Fibroblast of mammary gland (primary cell): ENCODE measurements at places on chromosomes 1 and 21.

GRCh38 chr1:12745126-12745991 lies 641 bp upstream of the CFAP107 start:
- no peak for DNase-seq

- peak; percentile 33 for DNase-seq
These were observed 32.3 kb downstream of the EEIG2 start for GRCh38 chr1:108592030-108592759.

DNA sequence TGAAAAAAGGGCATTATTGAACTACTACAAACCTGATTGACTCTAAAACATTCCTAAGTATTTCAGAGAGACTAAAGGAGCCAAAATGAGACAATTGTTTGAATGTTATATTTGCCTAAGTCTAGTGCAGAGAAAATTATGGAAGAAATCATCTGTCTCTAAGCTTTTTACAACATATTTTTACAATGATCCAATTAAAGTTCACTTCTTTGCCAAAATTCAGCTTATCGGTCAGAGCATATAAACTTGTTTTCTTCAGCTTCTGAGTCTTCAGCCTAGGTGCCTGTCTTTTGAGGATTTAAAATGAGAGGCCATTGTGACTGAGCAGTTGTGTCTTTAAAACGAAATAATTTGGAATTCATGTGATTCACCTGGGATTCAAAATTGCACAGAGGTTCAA lies 181.2 kb upstream of the SGIP1 start:
- DNase-seq, result no peak

DNA sequence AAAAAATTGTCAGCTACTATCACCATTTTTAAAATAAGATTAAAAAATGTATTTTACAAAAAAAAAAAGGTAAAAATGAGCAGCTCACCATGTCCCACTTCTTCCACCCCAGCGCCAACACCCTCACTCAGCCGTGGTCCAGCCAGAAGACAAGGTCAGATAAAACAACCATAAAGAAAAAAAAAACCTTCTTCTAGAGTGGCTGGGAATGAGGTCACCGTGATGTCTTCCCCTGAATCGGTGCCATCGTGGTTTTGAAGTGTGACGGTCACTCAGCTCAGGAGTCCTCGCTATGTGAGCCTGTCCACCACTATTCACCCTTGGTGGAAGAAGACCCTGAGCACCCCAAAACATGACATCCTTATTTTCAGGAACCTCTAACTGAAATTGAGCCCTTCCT lies 38.1 kb downstream of the B3GALT5 start:
- DNase-seq, result no peak

- no peak for DNase-seq
These were observed 120.6 kb downstream of the TNFSF18 start for GRCh38 chr1:172930142-172930541.

GRCh38 chr1:199129247-199129646 lies 490.4 kb downstream of the PTPRC start:
- DNase-seq, result peak; percentile 14

- no peak for DNase-seq
These were observed 96.1 kb upstream of the OLIG2 start for GRCh38 chr21:32929633-32930038.

GRCh38 chr1:1943834-1944570 lies 24.9 kb upstream of the TMEM52 start:
- DNase-seq, result no peak

- no peak for DNase-seq
These were observed 14.2 kb downstream of the TXNIP start for GRCh38 chr1:145982010-145982723.

DNA sequence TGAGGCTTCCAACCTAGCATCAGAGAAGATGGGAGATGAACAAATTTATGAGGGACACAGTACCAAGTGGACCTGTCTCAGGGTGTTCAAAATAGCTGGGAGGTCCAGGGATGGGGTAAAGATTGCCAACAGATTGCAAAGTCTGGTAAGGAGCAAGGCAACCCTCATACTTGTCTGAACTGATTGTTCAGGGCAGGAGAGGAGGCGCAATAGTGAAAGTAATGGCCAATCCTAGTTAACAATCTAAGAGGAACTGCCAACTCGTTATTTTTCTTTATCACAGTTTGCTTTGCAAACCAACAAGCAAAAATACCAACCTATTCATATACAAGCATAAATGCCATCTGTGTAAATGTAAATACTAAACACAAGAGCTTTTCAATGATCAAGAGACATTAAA lies 78.4 kb upstream of the S1PR1 start:
- DNase-seq, result no peak

DNA sequence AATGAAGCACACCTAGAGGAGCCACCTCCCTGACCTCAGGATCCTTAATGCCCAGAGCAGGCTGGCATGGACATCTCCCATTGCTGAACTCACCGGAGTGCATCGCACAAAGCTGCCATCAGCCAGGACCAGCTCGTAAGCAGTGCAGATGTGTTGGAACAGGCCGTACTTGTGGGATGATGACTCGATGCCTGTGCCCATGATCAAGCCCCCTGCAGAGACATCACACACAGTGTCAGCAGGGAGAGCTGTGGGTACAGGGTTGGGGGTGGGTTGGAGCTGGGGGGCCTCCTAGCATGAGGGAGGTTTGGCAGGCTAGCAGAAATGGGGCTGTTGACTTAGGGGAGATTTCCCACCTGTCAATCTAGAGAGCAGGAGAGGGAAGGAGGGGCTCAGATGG lies 12.0 kb downstream of the DHCR24 start:
- DNase-seq, result peak; percentile 54

- no peak for DNase-seq
These were observed 167.7 kb upstream of the USP24 start for GRCh38 chr1:55382806-55383305.

GRCh38 chr1:221625026-221625425 lies 116.9 kb downstream of the DUSP10 start:
- no peak for DNase-seq

GRCh38 chr1:164440232-164440631 lies 118.8 kb upstream of the PBX1 start:
- peak; percentile 24 for DNase-seq

DNA sequence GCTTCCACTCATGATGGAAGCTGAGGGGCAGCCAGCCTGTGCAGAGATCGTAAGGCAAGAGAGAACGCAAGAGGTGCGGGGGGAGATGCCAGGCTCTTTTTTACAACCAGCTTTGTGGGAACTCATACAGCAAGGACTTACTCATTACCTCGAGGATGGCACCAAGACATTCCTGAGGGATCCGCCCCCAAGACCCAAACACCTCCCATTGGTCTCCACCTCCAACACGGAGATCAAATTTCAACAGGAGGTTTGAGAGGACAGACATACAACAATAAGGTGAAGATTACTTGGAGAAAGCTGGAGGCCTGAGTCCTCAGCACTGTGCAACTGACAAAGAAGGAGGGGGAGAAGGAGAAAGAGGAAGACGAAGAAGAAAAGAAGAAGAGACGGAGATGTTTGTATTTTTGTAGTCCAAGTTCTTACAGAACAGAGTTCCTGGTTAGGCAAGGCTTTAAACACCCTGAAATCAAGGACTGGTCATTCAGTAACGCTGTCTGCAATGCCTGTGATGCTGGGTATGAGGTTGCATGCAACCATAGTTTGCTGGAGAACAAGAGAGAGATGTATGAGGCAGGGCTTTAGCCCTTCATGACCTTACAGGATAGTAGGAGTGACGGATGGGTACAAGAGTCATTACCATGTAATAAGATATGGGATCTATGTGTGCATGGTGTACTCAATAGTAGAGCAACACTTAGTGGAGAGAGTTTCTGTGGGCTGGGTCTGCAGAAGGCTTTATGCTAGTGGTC lies 19.7 kb upstream of the GALNT2 start:
- DNase-seq, result no peak

DNA sequence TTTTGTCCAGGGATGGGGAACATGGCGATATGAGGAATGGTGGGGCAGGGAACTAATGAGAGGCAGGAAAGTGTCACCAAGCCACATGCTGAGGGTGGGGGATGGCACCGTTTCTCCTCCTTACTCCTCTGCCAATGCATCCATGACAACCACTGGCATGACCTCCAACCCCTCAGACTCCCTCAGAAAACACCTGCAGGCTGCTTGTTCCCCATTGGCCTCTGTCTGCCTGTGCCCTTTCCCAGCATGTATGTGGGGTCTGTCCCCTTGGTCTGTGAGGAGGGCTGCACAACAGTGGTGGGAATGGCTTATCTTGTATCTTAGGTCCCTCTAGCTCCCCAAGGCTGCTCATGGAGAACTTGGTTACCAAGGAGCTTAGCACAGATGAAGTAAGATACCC lies 137.2 kb upstream of the NGF start:
- DNase-seq, result no peak

GRCh38 chr1:24640288-24640687 lies 2.8 kb upstream of the SRRM1 start:
- peak; percentile 40 for DNase-seq

DNA sequence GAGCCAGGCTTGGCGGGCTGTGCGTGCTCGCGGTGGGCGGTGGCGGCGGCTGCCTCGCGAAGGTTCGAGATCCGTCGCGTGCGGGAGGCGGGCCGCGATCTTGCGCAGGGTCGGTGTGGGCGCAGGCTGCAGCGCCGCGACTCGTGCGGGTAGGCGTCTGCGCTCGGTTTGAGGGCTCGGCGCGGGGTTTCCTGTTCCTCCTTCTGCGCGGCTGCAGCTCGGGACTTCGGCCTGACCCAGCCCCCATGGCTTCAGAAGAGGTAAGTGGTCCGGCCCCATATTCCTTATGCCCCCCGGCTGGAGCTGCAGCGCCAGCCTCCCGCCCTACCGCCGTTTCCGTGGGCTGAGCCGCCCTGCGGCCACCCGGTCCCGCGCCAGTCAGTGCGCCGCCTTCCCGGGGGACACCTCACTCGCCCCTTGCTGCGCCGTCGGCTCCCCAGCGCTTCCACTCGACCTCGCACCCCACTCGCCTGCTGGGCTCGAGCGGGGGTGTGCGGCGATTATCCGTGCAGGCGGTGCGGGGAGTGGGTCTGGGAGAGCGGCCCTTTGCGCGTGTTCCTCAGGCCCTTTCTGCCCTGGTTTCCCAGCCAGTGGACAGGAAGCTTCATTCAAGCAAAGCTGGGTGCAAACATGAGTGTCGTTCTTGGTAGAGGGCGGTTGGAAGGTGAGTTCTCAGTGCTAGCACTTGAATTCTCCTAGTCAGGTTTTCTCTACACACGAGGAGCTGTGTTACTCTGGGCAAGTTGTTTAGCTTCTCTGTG lies at the start of gene CACYBP:
TSS of gene CACYBP (plus strand) at position 12 of the 761 bp plus-strand sequence. CDS start at position 246, 234 bp downstream.
- peak; percentile 30 for DNase-seq

DNA sequence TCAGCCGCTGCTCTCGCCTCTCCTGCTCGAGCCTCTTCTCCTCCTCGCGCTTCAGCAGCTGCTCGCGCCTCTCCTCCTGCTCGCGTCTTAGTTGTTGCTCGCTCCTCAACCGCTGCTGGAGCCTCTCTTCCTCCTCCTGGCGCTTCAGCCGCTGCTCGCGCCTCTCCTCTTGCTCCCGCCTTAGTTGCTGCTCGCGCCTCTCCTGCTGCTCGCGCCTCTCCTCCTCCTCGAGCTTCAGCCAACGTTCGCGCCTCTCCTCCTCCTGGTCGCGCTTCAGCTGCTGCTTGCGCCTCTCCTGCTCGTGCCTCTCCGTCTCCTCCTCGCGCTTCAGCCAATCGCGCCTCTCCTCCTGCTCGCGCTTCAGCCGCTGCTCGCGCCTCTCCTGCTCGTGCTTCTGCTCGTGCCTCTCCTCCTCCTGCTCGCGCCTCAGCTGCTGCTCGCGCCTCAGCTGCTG lies 3.7 kb downstream of the TCHH start:
- peak; percentile 34 for DNase-seq

- DNase-seq, result no peak
These were observed 72.4 kb downstream of the ZNF281 start for GRCh38 chr1:200337410-200337809.

DNA sequence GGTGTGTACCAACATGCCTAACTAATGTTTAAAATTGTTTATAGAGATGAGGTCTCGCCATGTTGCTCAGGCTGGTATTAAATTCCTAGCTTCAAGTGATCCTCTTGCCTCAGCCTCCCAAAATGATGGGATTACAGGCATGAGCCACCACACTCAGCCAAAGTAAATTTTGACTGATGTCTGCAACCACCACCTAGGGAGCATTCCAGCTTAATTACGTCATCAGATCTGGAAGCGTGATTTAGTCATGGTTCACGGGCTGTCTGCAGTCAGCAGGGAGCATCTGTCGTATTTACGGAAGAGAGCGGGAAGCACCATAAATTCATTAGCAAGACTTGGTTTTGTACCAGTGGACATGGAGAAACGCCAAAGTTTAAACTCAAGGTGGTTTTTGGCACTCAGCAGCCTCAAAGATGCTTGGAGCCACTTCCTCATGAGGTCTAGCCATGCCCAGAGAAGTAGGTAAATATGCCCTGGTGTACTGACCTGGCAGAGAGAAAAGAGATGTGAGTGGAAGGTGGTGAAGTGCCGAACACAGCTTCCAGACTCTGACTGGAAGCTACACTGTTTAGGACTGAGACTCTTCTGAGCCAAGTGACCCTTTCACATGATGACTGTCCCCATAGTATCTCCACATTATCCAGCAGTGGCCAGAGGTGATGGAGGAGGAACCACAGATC lies 60.8 kb upstream of the SLC35F3 start:
- DNase-seq, result no peak

DNA sequence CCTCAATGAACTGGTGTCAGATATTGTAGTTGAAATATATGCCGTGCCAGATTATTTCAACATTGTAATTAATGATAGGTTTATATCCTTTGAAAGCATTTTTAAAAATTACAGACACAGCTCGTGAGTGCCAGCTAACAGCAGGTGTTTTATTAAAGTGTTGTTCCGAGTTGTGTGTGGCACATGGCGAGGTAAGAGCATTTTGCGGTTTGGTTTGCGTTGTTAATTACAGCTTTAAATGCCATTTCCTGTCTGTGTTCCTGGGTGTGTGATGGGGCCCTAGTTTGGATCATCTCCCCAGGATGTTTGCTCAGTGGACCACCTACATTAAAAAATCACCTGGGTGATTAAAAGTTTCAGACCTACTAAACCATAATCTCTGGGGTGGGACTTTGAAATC lies 97.4 kb downstream of the PRDM2 start:
- DNase-seq, result no peak

DNA sequence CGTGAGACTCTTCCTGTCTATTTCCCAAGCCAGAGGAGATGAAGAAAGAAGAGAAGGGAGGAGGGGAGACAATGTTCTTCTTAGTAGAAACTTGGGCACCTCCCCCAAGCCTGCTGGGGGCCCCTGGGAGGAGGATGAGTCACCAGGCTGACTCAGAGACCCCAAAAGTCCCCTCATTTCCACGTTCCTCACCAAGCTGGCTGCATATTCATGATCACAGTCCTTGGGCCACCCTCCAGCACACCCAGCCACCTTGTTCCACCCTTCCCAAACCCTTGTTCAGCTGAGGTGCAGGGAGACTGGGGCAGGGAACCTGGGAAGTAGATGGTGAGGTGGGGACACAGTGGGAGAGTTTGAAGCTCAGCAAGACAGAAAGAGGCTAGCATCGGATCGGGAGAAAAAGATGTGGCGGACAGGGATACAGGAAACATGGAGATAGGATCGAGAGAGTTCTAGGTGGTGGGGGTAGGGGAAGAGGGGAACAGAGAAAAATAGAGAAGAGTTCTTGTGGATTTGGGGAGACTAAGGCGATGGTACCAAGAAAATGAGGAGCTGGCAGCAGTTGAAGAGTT lies 712 bp downstream of the RAB13 start:
- peak; percentile 90 for DNase-seq

- no peak for DNase-seq
These were observed 108.7 kb upstream of the KCNJ15 start for GRCh38 chr21:38148046-38148445.

- no peak for DNase-seq
These were observed 32.1 kb downstream of the RGL1 start for GRCh38 chr1:183837062-183837461.

- peak; percentile 19 for DNase-seq
These were observed 88.3 kb upstream of the TNFSF4 start for GRCh38 chr1:173295391-173295790.

GRCh38 chr1:30403061-30403645 lies 320.2 kb downstream of the MATN1 start:
- DNase-seq, result no peak
